ENCODE measurements at places on chromosomes 3 and 15.

DNA sequence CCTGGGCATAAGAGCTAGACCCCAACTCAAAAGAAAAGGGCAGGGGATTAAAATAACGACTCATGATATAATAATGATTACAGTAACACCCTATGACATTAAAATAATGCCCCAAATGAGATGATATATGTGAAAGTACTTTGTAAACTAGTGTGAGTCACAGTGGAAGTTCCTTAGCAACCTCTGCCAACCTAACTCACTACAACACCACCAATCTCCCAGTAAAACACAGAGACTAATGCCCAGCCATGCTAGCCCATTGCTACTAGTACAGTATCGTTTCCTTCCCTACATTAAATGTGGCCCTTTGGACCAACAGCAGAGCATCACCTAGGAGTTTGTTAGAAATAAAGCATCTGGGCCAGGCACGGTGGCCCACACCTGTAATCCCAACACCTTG lies 11.2 kb upstream of the ADAMTS7 start:
- H3K4me3 ChIP-seq: no peak overlapping the region
- no peak for DNase-seq
- peaks cover 2% of the 10 kb centered on the region for H3K4me1 ChIP-seq
- H3K27ac ChIP-seq: no peak overlapping the region
- H3K27me3 ChIP-seq: peaks cover 17% of the 10 kb centered on the region
- H3K36me3 ChIP-seq: no peaks in the 10 kb centered on the region

GRCh38 chr3:33218446-33219174 lies at the start of gene SUSD5:
TSS of gene SUSD5 (minus strand) at chr3:33218810. CDS start at chr3:33218797, 13 bp downstream.
- H3K4me3 ChIP-seq: peak within 1 kb of the TSS; percentile 26
- no peaks in the 10 kb centered on the region for H3K36me3 ChIP-seq
- H3K4me1 ChIP-seq: peaks cover 2% of the 10 kb centered on the region
- H3K27ac ChIP-seq: no peak within 1 kb of the TSS
- no peak for DNase-seq

- peaks cover 2% of the 10 kb centered on the region for H3K4me1 ChIP-seq
- no peaks in the 10 kb centered on the region for H3K36me3 ChIP-seq
- no peak for DNase-seq
- H3K27me3 ChIP-seq: peaks cover 25% of the 10 kb centered on the region
These were observed 49.7 kb downstream of the CGGBP1 start for GRCh38 chr3:88009066-88009465.

GRCh38 chr15:74768771-74769342 lies 13.0 kb upstream of the CSK start:
- H3K4me3 ChIP-seq: no peak overlapping the region
- H3K27me3 ChIP-seq: peaks cover 4% of the 10 kb centered on the region
- H3K36me3 ChIP-seq: no peaks in the 10 kb centered on the region
- peaks cover 24% of the 10 kb centered on the region for H3K4me1 ChIP-seq

- DNase-seq: no peak
- H3K4me1 ChIP-seq: peaks cover 2% of the 10 kb centered on the region
- peaks cover 4% of the 10 kb centered on the region for H3K27me3 ChIP-seq
- H3K4me3 ChIP-seq: no peak overlapping the region
- H3K36me3 ChIP-seq: no peaks in the 10 kb centered on the region
These were observed 24.0 kb upstream of the TRH start for GRCh38 chr3:129950318-129951046.

DNA sequence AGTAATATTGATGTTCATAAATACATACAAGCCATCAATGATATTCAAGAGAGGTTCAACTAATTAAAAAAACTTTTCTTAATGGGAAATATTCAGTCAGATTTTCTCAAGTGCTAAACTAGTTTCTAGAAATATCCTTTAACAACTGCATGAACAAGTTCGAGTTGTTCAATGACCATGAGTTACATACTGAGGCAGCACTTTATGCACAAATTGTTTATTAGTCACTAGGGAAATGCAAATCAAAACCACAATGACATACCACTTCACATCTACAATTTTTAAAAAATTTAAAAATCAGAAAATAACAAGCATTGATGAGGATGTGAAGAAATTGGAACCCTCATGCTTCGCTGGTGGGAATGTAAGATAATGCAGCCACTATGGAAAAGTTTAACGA lies 62.4 kb downstream of the RAD18 start:
- no peak for DNase-seq
- no peaks in the 10 kb centered on the region for H3K27me3 ChIP-seq
- H3K4me1 ChIP-seq: no peaks in the 10 kb centered on the region
- no peak overlapping the region for H3K27ac ChIP-seq
- H3K36me3 ChIP-seq: peaks cover 24% of the 10 kb centered on the region

GRCh38 chr3:160738048-160738447 lies 18.0 kb upstream of the PPM1L start:
- no peak for DNase-seq
- H3K27ac ChIP-seq: no peak overlapping the region
- peaks cover 11% of the 10 kb centered on the region for H3K27me3 ChIP-seq
- H3K4me1 ChIP-seq: no peaks in the 10 kb centered on the region

DNA sequence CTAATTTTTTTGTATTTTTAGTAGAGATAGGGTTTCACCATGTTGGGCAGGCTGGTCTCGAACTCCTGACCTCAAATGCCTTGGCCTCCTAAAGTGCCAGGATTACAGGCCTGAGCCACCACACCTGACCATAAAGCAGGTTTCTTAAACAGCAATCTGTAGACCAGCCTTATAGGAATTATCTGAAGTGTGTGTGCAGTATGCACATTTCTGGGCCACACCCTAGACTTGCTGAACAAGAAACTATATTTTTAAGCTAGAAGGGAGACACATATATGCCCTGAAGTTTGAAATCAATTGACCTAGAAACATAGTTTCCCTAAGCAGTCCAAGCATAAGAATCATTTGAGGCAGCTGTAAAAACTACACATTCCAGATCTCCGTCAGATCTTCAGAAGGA lies 805.7 kb downstream of the TUSC7 start:
- DNase-seq: no peak
- no peak overlapping the region for H3K27ac ChIP-seq
- no peaks in the 10 kb centered on the region for H3K36me3 ChIP-seq
- no peaks in the 10 kb centered on the region for H3K4me1 ChIP-seq
- no peak overlapping the region for H3K4me3 ChIP-seq

DNA sequence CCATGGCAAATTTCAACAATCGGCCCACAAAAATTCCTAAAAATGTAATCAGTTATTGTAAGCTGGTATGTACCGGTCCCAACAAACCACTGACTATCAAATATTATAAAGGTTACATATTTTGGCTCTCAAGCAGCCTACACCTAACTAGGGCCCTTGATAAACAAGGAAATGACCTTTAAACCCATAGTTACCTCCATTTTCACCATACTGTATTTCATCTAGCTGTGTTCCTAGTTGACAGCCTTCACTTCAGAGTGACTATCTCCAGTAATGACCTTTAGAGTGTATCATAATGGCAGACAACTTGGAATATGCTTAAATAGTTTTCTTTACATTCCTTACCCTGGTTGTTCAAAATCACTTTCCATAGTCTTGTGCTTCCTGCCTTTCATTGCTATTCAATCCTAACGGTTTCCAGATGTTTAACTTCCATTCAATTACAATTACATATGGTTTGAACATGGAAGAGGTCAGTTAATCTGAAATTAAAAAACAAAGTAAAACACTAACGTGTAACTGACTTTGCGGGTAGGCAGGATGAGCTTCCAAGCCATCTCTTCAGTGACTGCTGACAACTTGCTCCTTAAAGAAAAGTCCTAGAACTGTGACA lies 111.9 kb upstream of the TSC22D2 start:
- no peaks in the 10 kb centered on the region for H3K36me3 ChIP-seq
- no peak overlapping the region for H3K4me3 ChIP-seq
- H3K27ac ChIP-seq: no peak overlapping the region
- no peaks in the 10 kb centered on the region for H3K4me1 ChIP-seq
- peaks cover 22% of the 10 kb centered on the region for H3K27me3 ChIP-seq

- no peak overlapping the region for H3K4me3 ChIP-seq
- H3K36me3 ChIP-seq: no peaks in the 10 kb centered on the region
- DNase-seq: no peak
- H3K27me3 ChIP-seq: no peaks in the 10 kb centered on the region
- H3K27ac ChIP-seq: no peak overlapping the region
- H3K4me1 ChIP-seq: peaks cover 10% of the 10 kb centered on the region
These were observed 136.5 kb downstream of the CHSY1 start for GRCh38 chr15:101115393-101115785.

DNA sequence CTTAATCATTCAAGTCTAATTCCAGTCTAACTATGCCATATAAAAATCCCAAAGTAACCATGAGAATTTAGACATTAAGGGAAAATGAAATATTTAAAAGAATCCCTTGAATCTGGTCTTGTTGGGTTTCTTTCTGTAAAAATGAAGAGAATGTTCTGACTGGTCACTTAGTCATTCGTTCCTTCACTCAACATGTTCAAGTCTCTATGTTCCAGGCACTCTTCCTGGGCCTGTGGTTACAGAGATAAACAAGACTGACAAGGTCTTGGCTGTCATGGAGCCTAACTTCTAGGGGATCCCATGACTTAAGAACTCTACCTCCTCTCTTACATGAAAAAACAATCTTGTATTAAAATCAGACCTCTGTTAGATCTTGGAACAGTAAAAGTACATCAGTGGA lies 638.6 kb upstream of the TBL1XR1 start:
- H3K36me3 ChIP-seq: no peaks in the 10 kb centered on the region
- no peaks in the 10 kb centered on the region for H3K4me1 ChIP-seq
- DNase-seq: no peak
- no peak overlapping the region for H3K27ac ChIP-seq
- no peaks in the 10 kb centered on the region for H3K27me3 ChIP-seq

GRCh38 chr15:95928822-95929221 lies 401.7 kb upstream of the NR2F2 start:
- DNase-seq: no peak
- H3K4me1 ChIP-seq: peaks cover 9% of the 10 kb centered on the region
- H3K27me3 ChIP-seq: peaks cover 9% of the 10 kb centered on the region
- H3K36me3 ChIP-seq: no peaks in the 10 kb centered on the region

DNA sequence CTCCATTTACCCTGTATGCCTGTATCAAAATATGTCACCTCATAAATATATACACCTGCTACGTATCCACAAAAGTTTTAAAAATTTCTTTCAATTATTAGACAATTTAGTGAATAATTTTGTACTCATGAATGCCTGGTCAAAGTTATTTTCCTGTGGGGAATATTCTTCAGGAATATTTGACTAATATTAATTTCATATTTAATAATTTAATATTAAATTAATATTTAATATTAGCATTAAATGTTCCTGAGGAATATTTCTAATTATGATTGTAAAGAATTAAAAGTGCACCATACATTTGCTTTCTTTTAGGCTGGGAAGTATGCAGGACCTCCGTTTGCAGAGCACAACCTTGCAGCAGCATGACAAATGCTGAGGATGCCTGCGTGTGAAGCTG lies 422.7 kb downstream of the C3orf38 start:
- H3K4me3 ChIP-seq: no peak overlapping the region
- H3K27ac ChIP-seq: no peak overlapping the region
- no peak for DNase-seq

GRCh38 chr3:102223132-102223531 lies 211.7 kb upstream of the ZPLD1 start:
- peak; percentile 62 for DNase-seq
- peaks cover 27% of the 10 kb centered on the region for H3K4me1 ChIP-seq
- H3K36me3 ChIP-seq: peaks cover 2% of the 10 kb centered on the region
- H3K27me3 ChIP-seq: peaks cover 15% of the 10 kb centered on the region

DNA sequence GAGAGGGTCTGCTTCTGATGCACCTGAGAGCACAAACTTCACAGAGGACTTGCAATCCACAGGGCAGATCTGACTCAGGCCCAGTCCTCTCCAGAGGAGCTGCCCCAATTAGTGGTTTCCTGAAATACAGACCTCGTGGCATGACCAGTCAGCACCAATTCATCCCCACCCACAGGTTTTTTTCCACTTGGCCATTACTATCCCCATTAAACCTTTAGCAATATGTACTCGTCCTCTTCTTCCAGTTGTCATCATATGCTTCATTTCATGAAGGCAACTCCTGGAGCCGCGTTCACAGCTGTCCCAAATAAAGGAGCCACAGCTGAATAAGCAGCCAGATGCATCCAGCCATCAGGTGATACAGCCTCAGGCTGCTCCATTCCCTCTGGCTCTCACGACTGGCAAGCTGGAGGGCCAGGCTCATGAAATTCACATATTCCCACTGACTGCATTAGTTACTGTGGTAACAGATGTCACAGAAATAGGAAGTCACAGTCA lies 163.1 kb downstream of the FMN1 start:
- peaks cover 2% of the 10 kb centered on the region for H3K4me1 ChIP-seq
- H3K27me3 ChIP-seq: peaks cover 5% of the 10 kb centered on the region
- H3K36me3 ChIP-seq: no peaks in the 10 kb centered on the region
- DNase-seq: no peak
- no peak overlapping the region for H3K27ac ChIP-seq

GRCh38 chr3:179853176-179853575 lies 183.6 kb downstream of the PEX5L start:
- no peak for DNase-seq
- no peak overlapping the region for H3K4me3 ChIP-seq
- peaks cover 9% of the 10 kb centered on the region for H3K27me3 ChIP-seq
- H3K4me1 ChIP-seq: no peaks in the 10 kb centered on the region
- no peak overlapping the region for H3K27ac ChIP-seq

DNA sequence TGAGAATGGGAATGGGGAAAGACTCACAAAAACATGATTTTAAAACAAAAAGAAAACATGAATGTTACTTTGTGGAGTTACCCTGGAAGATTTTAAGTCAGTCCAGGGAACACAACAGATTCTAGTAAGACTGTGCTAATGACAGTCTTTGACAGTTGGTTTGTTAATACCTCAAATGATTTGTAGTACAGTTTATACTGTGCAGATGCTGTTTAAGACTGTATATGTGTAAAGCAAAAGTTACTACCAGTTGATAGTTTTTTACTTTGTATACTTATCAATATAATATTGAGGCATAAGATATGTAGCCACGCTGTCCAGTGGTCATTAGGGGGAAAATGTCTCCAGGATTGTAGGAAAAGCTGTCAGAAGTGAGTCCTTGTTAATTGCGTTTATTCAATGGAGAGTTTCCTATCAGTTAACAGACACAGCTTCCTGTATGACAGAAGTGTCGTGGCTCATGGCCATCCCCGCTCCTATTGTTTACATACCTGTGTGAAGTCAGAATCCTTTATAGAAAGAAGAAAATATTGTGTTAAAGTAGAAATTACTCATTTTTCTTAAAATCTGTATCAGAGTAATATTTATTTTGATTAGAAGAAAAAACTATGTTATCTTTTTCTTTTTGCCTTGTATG lies 36.0 kb downstream of the NKIRAS1 start:
- no peaks in the 10 kb centered on the region for H3K27me3 ChIP-seq
- DNase-seq: no peak
